ENCODE measurements at places on chromosomes 5 and 9.

- DNase-seq: no peak
These were observed 1.0 kb downstream of the FAM53C start for GRCh38 chr5:138339091-138339456.

DNA sequence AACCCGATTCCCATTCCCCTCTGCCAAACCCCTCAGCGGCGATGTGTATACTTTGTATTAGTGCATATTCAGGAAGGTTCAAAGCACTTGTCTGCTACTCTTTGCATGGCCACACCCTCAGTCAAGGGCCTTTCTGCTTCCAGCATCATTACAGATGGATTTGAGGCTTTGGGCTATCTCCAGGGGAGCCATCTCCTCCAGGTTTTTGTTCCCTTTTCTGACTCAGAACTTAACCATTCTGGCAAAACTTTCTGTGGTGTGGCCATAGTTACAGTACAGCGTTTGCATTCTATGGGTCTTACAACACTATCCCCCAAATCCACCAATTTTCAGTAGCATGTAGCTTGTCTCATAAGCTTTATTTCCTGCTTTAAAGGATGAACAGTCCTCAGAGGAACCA lies 36.0 kb upstream of the SVEP1 start:
- DNase-seq: no peak

- no peak for DNase-seq
These were observed 213.2 kb downstream of the PCSK5 start for GRCh38 chr9:76103531-76104315.

GRCh38 chr5:45274241-45274640 lies 421.9 kb downstream of the HCN1 start:
- no peak for DNase-seq

DNA sequence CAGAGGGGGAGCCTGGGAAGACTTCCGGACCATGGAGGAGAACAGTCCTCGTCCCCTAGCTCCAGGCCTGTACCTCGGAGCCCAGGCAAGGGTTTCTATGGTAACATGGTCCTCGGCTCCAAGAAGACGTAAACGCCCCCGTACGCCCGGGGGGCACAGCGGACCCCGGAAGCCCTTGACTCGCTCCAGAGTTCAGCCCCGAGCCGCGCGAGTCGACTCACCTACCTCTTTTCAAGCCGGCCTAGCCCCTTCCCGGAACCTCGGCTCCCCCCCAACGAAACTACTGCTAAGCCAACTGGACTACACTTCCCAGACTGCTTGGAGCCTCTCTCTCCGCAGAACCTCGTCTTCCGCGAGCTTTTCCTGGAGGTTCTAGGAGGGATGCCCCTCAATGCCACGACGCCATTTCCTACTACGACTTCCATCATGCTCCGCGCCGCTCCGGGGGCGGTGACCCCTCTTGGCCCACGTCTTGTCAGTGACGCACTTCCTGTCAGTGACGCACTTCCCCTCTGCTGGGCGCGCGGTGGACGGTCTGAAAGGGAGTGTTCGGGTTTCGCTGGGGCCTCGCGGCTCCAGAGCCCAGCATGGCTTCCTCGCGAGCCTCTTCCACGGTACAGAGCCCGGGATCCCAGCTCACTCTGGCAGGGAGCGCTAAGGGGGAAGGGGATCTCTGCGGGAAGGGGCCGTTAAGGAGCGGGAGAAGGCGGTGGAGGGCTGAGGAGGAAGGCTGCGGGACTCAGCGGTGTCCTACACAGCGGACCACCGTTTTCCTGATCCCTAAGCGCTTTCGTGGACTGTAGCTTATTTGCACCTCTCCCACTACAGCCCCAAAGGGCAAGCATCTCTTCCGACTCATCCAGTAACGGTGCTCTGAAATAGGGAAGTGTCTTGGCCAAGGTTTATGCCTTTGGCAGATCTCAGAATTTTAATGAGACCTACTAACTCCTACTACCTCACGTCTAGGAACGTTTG lies at the start of the genes CDC26 and PRPF4:
Gene CDC26 (minus strand): TSS at position 416 of the 975 bp plus-strand sequence. CDS start 3,065 bp downstream, outside the sequence.
Gene PRPF4 (plus strand): TSS at position 502 of the 975 bp plus-strand sequence. CDS start 86 bp downstream, at position 588.
- DNase-seq: peak; percentile 97

- DNase-seq: no peak
These were observed 17.8 kb upstream of the TRAF1 start for GRCh38 chr9:120944434-120944843.

GRCh38 chr9:37433867-37434371 lies 11.4 kb downstream of the GRHPR start:
- DNase-seq: no peak

DNA sequence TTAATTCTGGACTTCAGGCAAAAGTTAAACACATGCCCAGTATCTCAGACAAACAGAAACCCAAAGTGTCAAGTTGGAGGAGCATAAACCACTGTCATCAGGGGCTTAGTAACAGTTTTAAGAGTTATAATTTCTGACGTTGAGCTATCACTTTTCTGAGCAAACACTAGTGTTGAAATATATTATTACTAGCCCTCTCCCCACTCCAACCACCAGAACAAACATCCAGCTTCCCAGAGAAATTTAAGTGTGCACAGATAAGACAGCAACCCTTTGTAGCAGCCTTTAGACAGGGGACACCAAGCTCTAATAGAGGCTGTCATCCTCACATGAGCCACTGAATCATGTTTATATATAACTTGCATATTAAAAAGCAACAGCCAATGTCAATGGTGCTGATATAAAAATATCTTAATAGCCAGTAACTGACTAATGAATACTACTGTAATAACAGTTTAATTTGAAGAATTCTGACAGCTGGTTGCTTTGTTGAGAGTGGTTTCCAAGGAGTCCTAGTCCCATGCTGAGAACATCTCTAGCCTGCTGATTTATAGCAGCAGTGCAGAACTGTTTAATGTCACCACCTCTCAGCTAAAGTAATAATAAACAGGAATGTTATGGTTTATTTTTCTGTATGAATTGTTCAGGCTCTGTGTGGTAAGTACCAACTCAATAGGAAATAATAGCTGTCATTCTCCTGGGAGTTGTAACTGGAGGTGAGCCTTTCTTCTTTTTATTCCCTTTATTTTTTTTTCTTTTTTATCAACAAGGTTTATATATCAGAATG lies 528.7 kb upstream of the ZNF608 start:
- DNase-seq: no peak

- peak; percentile 96 for DNase-seq
These were observed at the start of gene TCF7 for GRCh38 chr5:134113902-134114875. TCF7 (plus strand) TSS chr5:134114681; CDS start chr5:134114907, 226 bp downstream.

DNA sequence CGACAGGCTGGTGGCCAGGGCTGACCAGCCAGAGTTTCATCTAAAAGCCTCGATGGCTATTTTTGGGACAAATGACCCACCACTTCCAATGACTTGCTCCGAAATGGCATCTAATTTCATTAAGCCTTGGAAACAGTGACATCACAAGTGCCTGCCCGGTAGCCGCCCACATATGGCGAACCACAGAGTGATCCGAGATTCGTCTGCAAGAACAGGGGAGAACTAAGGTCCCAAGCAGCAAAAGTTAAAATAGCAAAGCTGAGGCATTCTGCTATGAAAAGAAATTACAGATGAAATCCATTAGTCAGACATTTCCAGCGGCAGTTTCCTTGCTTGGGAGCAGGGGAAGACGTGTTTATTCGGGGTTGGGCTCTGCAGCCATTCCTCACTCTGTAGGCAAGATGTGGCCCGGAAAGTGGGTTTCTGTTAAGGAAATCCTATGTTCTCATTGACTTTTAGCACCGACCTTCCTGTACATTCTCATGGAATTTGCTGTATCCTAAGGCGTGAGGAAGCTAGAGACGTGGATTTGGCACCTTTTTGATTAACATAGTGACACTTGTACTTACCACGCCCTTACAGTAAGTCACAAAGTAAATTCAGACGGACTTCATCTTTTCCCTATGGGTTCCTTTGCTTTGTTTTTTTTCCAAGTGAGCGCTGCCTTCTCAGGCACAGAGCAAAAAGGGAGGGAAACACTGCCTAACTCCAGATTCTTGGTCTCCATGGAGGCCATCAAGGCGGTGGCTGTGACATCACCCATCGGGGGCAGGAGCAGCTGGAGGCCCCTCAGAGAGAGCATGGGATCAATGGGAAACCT lies 45.1 kb downstream of the ERGIC1 start:
- DNase-seq: no peak

DNA sequence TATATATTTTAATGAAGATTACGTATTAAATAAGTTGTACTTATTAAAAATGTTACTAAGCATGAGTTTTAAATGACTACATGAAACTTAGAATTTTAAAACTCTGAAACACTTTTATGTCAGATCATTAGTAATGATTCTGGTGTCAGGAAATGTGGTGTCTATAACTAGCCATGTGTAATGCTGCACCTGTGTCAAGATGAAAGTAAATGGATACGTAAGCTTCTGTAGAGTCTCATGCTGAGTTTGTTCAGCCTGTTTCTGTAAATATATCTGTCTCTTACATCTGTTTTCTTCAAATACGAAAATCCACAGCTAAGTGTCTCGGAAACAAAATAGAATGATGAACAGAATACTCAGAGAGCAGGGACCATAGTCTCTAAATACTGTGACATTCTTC lies 278.0 kb upstream of the SMC2 start:
- DNase-seq: no peak

DNA sequence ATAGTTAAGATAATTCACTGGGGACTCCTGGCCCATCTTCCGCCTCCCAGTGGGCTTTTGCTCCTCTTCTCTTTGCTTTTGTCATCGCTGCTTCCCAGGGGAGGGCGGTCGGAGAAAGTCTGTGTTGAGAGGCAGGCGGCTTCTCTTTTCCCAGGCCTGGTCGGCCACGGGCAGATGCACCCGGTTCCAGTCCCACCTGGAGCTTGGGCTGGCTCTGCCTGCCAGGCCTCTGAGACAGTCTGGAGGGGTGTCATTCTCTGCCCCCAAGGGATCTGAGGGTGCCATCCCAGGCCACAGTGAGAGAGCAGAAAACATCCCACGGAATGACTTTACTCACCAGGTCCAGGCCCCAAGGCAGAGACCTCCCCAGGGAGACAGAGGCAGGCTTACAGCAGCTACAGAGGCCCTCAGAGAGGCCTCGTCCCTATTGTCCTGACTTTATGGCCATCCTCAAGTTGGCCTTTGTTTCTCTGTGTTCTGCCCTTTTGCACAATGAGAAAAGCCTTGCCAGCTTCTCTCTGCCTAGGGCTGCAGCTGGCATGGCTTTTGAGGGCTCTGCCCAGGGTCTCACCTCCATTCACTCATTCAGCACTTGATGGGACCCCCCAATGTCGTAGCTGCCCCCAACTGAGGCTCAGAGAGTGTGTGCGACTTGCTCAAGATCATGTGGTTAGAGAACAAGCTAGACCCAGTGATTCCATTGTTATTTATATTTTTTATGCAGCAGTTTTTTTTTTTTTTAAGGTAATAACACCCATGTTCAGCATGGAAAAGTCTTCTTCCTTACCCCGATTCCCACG lies 44.2 kb upstream of the BOD1 start:
- DNase-seq: no peak

GRCh38 chr5:181092428-181092827 lies 38.5 kb downstream of the OR2V1 start:
- no peak for DNase-seq

DNA sequence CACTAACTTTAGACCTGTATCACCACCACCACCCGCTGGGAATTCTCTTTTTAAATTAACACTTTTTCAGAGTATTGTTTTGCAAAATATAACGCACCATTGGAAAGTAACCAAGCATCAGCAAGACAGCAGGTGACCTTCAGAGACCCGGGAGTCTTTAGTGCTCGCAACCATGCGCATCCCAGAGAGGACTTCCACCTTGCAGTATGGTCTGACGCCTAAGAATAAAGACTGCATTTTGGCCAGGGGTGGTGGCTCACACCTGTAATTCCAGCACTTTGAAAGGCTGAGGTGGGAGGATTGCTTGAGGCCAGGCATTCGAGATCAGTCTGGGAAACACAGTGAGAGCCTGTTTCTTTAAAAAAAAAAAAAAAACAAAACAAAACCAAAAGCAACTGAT lies 113.8 kb downstream of the MED27 start:
- no peak for DNase-seq

DNA sequence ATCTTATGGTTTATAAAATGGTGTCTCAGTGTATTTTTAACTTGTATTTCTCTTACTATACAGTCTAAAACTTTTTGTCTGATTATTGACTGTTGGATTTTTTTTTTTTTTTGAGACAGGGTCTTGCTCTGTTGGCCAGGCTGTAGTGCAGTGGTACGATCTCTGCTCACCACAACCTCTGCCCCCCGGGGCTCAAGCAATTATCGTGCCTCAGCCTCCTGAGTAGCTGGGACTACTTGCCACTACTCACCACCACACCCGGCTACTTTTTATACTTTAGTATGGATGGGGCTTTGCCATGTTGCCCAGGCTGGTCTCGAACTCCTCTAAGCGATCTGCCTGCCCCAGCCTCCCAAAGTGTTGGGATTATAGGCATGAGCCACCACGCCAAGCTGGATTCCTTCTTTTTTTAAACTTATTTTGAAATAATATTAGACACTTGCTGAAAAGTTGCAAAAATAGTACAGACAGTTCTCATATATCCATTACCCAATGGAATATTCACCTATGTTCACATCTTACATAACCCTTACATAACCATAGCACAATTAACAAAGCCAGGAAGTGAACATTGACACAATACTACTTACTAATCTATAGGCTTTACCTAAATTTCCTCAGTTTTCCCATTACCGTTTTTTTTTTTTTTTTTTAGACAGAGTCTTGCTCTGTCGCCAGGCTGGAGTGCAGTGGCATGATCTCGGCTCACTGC lies 47.2 kb downstream of the STOM start:
- no peak for DNase-seq

- no peak for DNase-seq
These were observed 17.2 kb upstream of the ADAMTSL1 start for GRCh38 chr9:18456624-18457237.

DNA sequence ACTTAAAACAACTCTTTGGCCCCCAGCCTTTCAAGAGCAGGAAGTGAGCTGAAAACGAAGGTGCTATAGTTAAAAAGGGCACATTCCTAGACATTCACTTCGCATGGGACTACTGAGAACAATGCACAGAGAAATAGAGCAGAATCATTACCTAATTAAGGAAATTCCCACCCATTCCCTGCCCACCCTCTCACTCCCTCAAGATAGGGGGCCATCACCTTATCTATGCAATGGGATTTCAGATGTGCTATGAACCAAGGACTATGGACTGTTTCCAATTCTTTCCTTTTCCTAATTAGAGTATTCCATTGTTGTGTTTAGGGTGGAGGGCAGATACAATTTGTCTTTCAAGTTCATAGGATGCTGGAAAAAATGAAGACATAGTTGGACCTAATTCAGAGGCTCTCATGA lies 476.8 kb downstream of the CETN3 start:
- DNase-seq: no peak

DNA sequence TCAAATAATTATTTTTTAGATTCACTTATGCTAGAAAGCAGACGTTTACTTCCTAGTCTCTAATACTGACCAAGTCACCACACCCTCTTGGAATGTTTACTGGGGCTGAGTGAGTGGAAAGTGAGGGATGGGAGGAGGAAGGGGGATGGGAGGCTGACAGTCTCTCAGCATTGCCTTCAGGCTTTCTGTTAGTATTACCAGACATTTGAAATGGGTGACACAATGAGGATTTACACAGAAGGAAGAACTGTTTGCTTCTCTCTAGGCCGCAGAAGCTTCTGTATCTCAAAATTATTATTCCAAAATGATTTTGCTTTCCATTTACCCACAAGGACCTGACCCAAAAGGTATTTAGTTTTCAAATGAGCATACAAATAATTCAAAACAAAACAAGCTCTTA lies 232.8 kb upstream of the ZNF608 start:
- no peak for DNase-seq

Data from D341Med (cell line).